Fibroblast of skin of right biceps (primary cell): ENCODE measurements at places on chromosomes 1 and 21.

GRCh38 chr21:30829659-30830058 is at the start of gene KRTAP7-1:
Gene KRTAP7-1, minus strand, starts transcription at chr21:30829759. Its CDS starts 61 bp downstream, at chr21:30829698.
- no peak for DNase-seq

- DNase-seq, result no peak
Observed at GRCh38 chr1:196450143-196451095, 157.8 kb downstream of the KCNT2 start.

DNA sequence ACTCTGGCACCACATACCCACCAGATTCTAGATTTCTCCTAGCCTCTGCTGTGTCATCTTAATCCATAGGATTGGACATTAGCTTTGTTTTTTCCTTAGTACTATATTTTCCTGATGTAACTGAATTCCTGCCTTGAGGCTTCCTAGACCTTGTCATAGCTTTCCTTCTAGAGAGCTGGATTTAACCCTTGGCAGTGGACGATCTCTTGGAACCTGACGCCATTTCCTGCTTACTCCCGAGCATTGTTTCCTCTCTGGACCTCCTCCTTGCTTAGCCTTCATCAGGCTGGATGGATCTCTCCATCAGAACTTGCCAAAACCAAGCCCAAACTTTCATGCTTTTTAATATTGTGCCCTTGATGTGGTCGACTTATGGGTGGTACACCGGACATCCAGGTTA is 1.5 kb downstream of the APOBEC4 start:
- no peak for DNase-seq

- DNase-seq, result no peak
Observed at GRCh38 chr1:154951901-154952657, 3.8 kb downstream of the PBXIP1 start.

- DNase-seq, result peak; percentile 49
Observed at GRCh38 chr1:165841582-165842017, 14.2 kb downstream of the UCK2 start.

- DNase-seq, result no peak
Observed at GRCh38 chr1:10736634-10737586, 59.5 kb downstream of the CASZ1 start.

DNA sequence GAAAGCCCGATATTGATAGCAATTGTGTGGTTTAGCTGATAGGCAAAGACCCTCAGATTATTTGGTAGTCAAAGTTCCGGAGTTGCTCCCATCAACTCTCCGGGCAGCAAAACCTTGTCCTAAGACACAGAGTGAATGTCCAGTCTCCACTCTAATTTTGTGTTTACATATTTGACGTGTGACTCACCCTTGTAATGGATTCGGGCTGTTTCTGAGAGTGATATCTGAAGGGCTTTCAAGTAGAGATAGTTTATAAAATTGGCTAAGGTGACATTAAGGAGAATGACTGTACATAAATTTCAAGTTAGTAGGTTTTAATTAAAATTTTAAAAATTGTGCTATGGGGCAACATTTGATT is 154.2 kb downstream of the CNIH3 start:
- DNase-seq, result peak; percentile 46

DNA sequence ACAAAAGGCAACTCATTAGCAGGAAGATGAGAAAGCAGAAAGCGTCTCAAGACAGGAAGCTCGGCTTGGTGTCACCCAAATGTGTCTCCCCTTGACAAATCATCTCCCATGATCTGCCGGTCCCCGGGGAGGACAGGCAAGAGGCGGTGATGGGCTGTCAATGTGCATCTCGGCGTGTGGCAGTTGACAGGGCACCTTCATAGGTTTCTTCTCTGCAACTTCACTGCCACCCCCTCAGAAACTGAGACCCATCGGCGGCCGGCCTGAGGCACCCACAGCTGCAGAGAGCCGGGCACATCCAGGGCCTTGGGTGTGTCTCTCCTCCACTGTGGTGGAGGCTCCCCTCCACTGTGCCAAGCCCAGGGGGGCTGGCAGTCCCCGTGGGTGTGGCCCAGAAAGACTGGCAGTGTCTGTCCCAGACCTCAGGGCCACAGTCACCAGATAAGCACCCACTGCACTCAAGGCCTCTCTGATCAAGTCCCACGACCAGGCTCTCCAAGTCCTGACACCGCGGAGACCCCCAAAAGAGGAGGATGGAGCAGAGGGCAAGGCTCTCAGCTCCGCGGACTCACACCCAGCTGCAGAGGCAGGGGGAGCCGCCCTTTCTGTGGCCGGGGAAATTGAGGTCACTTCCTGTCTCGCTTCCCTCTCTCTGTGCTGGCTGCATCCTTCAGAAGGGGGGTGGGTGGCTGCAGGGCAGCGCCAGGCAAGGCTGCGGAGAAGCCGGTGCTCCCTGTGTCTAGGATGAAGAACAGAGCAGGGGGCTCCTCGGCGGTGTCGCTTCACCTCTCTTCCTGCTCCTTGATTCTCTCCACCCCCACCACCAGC is 39.6 kb upstream of the LBR start:
- peak; percentile 56 for DNase-seq
